ENCODE measurements at places on chromosomes 11 and 22.
A peak's percentile ranks its signal among the peaks of the same experiment; 100 is the strongest.

GRCh38 chr22:40751250-40751649 lies 67.9 kb downstream of the SLC25A17 start:
- no peak for DNase-seq

DNA sequence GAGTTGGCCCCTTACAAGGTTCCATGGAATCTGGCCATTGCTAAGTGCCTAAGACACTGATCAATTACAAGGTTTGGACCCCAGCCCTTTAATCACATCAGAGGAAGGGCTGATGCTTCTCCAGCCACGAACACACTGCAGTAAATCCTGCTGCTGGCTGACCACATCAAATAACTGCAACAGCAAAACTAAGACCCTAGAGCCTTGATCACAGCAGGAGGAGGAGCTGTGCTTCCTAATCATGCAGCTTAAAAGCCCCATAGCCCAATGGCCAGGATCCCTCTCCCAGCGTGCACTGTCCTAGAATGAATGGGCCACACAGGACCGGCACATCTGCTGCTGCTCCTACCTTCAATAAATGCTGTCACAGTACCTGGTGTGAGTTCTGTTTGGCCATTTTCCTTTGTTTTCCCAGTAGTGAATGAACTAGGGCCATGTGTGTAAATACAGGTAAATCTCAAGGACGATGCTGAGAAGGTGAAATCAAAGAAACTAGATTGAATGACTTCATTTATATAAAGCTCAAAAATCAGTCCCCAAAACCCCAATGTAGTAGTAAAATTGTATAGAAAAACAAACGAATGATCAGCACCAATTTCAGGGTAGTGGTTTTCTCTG lies 12.7 kb downstream of the ZP1 start:
- DNase-seq = no peak

DNA sequence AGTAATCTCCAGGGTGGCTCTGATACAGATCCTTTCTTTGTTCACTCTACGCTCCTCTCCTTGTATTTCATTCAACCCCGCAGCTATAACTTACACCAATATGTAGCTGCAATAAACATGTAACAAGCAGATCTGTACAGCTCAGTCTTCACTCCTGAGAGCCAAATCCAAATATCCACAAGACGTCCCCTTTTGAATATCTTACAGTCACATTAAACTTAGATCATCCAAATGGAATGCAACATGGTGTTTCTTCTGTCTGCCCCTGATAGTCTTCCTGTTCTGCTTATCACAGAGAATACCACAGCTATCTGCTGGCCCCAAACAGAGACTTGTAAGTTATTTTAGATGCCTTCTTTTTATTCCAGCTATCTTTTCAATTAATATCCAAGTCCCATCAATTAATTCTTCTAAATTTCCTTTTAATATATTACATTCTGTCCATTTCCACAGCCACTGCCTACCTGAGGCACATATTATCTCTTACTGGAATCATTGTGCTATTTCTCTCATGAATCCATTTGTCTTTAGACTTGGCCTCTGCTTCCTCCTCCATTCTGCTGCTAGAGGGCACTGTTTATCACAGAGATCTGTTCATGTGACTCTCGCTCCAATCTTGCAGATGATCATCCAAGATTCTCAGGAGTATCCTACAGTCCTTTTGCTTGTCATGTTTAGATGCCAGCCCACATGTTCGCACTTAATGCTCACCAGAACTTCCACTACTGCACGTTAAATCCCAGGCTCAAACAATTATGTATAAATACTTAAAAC lies 908.6 kb downstream of the NTM start:
- no peak for DNase-seq

DNA sequence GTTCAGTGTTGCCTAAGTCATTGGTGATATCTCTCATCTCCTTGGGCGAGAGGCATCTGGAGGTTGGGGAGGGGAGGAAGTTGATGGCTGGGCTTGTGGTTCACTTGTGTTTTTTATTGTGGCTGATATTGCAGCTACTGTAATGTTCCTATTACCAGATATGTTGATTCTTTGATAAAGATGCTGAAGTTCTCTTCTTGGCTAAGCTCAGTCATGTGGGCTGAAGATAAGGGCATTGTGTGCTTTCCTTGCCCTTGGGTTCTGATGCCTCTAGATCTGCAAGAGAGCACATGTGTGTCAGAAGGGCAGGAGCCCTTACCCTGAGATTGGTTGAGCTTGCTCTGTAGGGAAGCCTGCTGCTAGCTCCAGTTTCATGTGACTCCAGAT lies 12.0 kb downstream of the STX3 start:
- DNase-seq = no peak

DNA sequence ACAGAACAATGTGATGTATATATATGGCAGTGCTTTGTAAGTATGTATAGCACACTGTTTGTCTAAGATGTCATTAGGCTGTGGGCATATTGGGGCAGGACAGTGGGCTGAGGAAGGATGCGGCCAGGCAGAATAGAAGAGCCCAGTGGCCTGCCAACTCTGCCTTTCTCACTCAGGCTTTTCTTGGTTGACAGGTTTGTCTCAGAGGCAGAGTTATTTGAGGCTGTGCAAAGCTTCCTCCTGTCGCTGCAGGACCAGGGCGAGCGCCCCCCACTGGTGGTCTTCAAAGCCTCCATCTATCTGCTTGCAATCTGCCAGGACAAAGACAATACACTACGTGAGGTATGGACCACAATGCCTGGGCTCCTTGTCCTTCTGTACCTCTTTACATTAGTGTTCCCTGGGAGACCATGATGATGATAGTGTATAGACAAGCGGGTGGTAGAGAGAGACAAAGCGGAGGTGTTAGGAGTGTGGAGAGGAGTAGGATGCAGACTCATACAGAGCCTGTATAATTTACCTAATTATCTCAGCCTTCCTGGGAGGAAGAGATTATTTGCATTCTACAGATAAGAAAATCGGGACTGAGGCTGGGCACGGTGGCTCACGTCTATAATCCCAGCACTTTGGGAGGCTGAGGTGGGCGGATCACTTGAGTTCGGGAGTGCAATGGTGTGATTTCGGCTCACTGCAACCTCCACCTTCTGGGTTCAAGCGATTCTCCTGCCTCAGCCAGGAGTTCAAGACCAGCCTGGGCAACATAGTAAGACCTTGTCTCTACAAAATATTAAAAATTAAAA lies 37.3 kb upstream of the CCDC134 start:
- no peak for DNase-seq

DNA sequence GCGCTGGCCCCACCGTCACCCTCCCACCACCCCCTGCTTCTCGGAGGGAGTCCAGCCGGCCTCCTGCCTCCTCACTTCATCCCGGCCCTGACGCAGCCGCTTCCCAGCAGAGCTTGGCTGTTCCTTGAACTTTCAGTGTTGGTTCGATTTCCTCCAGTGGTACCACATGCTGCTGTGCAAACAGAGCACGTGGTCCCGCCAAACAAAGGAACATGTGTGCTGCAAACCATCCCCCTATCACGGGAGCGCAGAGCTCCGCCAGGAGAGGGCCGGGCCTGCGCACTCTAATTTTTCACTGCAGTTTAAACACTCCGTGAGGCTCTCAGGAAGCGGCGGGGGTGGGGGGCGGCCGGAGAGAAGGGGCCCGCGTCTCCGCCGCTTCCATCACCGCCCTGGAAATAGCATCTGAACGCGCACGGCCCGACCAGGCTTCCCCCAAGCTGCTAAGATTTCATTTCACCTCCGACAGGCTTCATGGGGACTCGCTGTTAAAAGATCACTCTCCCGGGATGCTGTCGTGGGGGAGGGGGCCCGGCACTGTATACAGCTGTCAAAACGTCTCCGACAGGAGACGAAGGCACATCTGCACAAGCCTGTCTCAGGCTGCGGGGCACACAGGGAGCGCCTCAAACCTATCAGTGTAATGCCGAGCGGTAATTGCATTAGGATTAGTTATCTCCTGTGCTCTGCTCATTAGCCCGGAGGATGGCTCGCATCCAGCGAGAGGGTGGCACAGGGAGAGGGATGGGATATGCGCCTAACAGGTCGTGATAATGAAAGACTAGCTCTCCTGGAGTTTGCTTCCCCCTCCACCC lies 269.9 kb upstream of the SORL1-AS1 start:
- DNase-seq = peak; percentile 82

Data from SK-N-SH (cell line).